DMS 273 treated with DMSO at 0.1 percent for 48 hours (cell line): ENCODE measurements at places on chromosomes 1 and 21.

DNA sequence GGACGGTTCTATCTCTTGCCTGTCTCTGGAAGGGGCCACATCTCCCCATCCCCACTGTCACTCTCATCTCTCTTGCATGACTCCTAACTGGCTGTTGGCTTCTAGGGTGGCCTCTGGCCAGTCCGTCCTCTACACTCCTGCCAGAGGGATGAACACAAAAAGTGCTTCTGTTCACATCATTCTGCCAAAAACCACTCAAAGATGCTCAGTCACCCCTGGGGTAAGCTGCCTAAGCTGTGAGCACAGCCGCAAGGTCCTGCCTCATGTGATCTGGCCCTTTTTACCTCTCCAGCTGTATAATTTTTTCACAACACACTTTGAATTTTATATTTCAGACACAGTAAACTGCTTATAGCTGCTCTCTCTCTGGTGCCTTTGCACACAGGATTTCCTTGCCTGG lies 97.6 kb upstream of the CD34 start:
- no peak for DNase-seq

DNA sequence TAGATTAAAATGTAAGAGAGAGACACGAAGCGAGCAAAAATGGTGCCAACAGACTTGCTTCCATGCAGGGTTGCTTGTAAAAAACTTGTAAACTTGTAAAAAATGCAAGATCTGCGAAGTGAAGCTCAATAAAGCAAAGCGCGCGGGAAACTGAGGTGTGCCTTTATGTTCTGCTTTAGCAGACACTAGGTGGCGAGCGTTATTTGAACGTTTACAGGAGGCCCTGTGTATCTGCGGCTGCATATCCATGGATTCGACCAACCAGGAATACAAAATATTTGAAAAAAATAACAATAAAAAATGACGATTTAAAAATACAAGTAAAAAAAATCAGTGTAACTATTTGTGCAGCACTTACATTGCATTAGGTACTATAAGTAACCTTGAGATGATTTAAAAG lies 1.5 kb downstream of the UBE2G2 start:
- DNase-seq = no peak

DNA sequence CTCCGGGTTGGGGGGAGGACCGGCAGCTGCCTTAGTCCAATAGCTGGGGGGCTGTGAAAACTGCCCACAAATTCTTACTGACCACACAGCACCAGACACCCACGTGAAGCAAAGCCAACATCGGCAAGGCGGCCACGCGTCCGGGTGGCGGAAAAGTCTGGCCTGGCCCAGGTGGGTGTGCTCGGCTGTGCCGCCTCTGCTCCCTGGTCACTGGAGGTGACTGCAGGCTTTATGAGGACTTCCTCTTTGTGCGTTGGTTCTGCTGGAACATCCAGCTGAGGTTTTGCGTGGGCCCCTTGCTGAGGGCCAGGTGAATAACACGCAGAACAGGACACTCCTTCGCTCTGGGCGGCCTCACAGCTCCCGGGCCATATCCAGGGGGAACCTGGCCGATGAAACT lies 35.4 kb downstream of the FAAP20 start:
- DNase-seq = no peak

DNA sequence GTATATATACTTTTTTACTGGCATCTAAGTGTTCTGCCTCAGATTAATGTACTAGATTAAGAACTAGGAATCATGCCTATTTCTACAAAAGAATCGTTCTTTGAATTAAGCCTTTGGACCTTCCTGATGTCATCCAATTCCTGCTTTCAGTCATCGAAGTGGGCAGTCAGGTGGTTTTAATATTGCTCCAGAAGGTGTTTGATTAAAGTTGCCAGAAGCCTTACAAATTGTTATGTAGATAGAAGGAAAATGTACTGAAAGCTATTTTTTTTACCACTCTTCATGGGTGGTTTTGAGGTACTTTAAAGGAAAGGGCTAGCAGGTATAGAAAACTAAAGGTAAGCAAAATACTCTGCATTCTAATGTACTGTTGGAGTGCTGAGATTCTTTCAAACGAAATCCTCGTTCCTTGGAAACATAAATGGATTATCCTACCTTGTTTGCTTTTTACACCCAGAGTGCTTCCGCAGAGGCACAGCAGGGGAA lies 716 bp downstream of the CTBS start:
- no peak for DNase-seq

DNA sequence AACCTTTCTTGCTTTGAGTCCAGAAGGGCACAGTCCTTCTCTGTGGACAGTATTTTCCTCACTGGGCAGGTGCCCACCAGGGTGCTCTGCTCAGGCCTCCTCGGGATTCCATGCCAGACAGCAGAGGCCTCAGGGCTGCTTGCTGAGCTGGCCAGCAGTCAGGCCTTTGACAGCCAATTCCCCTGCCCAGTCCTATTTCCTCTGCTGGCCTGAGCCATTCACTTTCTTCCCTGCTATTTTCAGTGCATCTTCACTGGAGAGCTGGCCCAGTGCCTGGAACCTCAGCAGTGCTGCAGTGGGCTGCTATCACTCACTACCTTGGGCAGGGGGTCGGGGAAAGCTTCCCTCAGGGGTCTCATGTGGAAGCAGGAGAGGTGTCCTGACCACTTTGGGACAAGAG lies 33.2 kb downstream of the KCNA10 start:
- no peak for DNase-seq

DNA sequence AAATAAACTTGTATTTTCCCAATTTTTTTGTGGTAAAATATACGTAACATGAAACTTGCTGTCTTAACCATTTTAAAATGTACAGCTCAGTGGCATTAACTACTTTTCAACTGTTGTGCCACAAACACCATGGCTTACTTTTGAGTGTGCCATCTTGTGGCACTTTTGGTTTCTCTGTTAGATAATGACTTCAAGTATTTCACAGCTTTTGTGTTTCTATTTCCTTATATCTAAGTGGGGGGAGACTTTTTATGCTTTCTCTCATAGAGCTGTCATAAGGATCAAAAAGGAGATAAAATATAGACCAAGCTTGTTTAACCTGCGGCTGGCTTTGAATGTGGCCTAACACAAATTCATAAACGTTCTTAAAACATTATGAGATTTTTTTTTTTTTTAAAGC lies 44.3 kb downstream of the CDC14A start:
- DNase-seq = no peak

DNA sequence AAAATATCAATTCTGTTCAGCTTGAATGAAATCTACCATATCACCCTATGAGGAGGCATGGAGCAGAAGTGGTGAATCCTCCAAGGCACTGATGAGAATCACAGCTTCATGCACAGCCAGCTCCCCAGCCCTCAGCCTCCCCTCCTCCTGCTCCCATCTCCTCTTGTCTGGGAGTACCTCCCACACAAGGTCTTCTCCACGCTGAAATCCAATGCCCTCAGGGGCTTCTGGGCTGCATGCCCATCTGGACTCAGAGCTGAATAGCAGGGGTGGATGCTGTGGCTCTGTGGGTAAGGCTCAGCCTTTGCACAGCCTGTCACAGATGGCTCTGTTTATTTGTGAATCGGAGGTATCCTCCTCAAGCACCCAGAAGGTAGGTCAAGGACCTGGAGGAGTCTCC lies 48.6 kb downstream of the KCNC4 start:
- DNase-seq = peak; percentile 91

- DNase-seq = no peak
These were observed 5.6 kb downstream of the FAM20B start for GRCh38 chr1:179031284-179031683.

GRCh38 chr1:41583658-41584547 lies 99.4 kb upstream of the EDN2 start:
- DNase-seq = no peak

- no peak for DNase-seq
These were observed 10.9 kb upstream of the VAV3 start for GRCh38 chr1:107975851-107976250.

- DNase-seq = no peak
These were observed 47.5 kb downstream of the SSX2IP start for GRCh38 chr1:84642774-84643173.

GRCh38 chr1:152191260-152191659 lies 32.2 kb upstream of the RPTN start:
- no peak for DNase-seq

DNA sequence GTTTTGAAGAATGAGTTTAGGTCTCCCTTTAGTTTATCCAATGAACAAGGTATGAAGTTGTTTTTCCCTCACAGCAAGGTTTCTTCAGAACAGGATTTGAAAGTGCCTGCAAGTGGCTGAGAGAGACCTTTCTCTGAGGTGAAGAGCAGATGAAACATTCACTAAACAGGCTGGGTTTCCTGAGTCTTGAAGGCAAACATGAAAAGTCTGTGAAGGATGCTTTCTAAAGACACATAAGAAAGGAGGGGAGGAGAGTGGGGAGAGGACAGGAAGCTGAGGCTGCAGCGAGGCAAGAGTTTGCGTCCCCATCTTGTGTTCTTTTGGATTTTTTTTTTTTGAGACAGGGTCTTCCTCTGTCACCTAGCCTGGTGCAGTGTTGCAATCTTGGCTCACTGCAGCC lies 95.7 kb upstream of the SIM2 start:
- DNase-seq = no peak

- DNase-seq = no peak
These were observed 13.4 kb upstream of the ASCL5 start for GRCh38 chr1:201140235-201140940.

DNA sequence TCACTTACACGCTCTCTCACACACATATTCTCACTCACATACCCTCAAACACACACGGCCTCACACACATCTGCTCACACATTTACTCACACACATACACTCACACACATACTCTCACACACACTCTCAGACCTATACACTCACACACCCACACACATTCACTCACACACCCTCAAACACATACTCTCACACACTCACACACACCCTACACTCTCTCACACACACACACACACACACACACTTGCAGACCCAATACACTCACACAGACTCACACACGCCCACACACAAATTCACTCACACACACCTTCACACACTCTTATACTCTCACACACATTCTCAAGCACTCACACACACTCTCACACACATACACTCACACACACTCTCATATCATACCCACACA lies 155.5 kb upstream of the BACE2 start:
- DNase-seq = no peak

GRCh38 chr1:92482665-92483609 lies 3.8 kb downstream of the GFI1 start:
- no peak for DNase-seq

- DNase-seq = no peak
These were observed 8.3 kb upstream of the NVL start for GRCh38 chr1:224338150-224338838.

DNA sequence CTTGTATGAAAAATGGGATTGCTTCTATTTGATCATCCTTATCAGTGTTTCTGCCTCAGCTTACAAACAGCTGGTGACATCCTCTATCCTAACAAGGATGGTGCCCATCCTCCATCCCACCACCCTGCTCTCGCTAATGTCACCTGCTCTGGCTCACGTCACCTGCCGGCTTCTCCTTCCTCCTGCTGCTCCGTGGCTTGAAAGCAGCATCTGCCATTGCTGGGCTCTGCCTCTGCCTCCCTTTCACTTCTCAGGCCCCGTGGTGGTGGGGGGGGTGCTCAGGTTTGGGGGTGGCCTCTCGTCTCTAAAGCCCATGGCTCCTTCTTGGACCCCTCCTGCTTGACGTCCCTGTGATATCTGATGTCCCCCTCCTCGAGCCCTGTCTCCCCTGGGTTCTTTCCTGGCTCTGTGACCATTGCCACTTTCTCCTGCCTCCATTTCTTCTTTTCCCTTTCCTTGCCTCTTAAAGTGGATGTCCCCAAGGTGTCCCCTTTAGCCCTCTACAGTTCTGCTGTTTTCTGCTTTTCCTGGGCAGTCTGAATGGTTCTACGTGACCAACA lies 135.5 kb upstream of the ERRFI1 start:
- DNase-seq = peak; percentile 17

- DNase-seq = no peak
These were observed 89.2 kb downstream of the TTLL7 start for GRCh38 chr1:83909687-83910086.

DNA sequence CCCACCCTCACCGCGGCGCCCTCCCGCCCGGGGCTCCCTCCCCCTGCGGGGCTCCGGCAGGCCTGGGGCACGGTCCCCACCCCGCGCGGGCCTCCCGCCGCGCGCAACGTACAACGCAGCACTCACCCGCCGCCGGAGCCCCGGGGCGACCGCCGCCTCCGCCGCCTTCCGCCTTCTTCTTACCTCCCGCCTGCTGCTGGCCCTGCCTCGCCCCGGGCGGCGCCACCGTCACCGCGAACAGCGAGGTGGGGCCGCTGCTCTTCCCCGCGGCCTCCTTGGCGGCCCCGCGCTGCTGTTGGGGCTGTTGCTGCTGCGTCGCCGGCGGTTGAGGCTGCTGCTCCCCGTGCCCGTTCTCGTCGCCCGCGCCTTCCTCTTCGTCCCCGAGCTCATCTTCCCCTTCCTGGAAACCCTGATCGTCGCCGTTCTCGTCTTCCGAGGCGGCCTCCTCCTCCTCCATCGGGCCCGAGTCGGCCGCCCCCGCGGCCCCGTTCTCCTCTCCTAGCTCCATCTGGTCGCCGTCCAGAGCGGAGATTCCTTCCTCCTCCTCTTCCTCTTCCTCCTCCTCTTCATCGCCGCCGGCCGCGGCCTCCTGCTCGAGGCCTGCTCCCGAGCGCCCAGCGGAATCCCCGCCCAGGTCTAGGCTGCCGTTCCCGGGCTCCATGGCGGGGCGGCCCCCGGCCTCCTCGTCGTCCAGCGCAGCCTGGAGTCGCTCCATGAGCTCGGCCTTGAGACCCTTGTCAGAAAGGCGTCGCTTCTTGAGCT lies 671 bp downstream of the HNRNPU start:
- no peak for DNase-seq

- no peak for DNase-seq
These were observed 168.7 kb downstream of the ZBTB18 start for GRCh38 chr1:244219802-244220201.

DNA sequence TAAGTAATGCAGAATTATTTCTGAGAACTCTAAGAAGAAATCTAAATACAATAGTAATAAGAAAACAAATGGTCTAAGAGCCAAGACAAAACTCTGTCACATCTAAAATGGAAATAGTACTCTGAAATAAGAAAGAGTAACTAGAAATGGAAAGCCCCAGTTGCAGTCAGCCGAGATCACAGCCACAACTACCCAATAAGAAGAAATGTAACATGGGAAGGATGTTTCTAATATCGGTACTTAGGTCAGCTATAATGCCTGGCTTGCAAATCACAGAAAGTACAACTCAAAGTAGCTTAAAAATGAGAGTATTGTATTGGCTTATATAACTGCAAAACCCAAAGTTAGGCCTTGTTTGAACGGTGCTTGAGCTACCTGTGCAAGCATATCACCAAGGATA lies 58.6 kb upstream of the USP25 start:
- DNase-seq = no peak

GRCh38 chr1:10834770-10835412 lies 38.4 kb upstream of the CASZ1 start:
- DNase-seq = no peak

DNA sequence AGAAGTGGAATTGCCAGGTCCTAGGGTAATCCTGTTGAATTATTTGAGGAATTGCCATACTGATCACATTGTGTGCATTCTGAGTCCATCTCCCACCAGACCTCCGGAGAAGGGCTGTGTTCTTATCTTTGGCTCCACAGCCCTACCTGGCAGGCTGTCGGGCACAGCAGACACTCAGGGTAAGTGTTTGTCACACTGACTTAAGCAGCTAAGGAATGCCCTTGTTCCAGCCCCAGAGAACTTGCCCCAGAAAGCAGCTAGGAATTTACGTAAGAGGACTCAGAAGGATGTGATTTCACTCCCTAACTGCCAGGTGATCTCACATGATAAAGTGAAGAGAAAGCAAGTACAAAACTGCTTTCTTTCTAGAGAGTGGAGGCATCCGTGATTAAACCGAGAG lies 21.0 kb downstream of the VASH2 start:
- DNase-seq = no peak

GRCh38 chr1:11804666-11805421 lies 920 bp downstream of the MTHFR start:
- peak; percentile 7 for DNase-seq
